Hippocampal formation (tissue), 2 donors: ENCODE measurements at places on chromosomes 4 and X.

- DNase-seq = no peak
These were observed 82.4 kb upstream of the LRPAP1 start for GRCh38 chr4:3614731-3614980.

GRCh38 chr4:67355806-67356205 is 189.5 kb downstream of the CENPC start:
- DNase-seq = no peak

- DNase-seq = no peak
These were observed 34.3 kb downstream of the NYX start for GRCh38 chrX:41481264-41482109.

- peak; percentile 36 for DNase-seq
These were observed 1000.7 kb downstream of the STIM2 start for GRCh38 chr4:27861381-27861787.

GRCh38 chrX:10111364-10112148 is 45.2 kb upstream of the CLCN4 start:
- DNase-seq = no peak

- no peak for DNase-seq
These were observed 2.8 kb downstream of the TIGD2 start for GRCh38 chr4:89114100-89114499.

- no peak for DNase-seq
These were observed 18.4 kb downstream of the XIAP start for GRCh38 chrX:123878252-123878721.

GRCh38 chr4:67141586-67141985 is 403.7 kb downstream of the CENPC start:
- DNase-seq = no peak

GRCh38 chrX:16711219-16711811 is 1.2 kb downstream of the CTPS2 start:
- DNase-seq = no peak

DNA sequence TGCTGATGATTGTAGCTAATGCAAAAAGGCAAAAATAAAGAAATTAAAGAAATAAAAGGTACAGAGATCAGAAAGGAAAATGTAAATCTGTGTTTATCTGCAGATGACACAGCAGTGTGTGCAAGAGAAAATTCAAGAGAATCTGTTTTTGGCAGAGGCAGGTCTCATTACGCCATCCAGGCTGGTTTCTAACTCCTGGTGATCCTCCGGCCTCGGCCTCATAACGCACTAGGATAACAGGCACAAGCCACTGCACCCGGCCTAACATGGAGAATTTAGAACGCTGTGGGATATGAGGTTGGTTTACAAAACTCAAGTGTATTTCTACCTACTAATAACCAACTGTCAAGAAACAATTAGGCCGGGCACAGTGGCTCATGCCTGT is 29.4 kb downstream of the CTBP1 start:
- no peak for DNase-seq

DNA sequence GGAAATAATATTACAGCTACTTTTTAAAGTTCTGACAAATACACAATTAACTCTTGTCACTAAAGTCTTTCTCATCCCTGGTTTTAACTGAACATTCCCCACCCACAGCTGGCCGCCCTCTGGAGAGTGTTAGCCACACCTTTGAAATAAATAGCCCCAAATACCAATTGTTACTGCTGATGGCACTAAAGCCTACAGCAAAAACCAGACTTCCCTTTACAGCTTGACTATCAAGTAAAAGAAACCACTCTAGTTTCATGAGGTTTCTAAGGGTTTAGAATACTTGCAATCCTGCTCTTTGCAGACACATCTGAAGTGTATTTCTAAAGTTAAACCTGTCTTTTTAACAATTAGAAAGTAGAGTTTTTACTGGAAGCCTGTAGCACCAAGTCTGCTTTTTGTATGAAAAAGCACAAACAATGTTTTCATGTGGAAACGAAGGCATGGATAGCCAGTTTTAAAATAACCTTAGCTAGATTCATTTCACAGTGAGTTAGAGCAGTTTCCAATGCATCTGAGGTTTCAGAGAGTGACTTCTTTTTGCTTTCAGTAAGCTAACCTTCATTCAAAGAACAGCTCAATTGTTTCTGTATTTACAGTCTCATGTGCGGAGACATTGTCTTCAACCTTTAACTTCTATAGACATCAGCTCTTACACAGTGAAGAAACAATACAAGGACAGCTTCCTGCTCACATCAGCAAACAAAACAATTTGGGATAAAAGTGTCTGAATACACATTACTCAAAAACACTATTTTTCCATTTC is 164.8 kb upstream of the VEGFC start:
- no peak for DNase-seq
